ENCODE measurements at places on chromosomes 13 and 19.

- DNase-seq: no peak
These were observed 31.0 kb upstream of the COX7A1 start for GRCh38 chr19:36183245-36183628.

DNA sequence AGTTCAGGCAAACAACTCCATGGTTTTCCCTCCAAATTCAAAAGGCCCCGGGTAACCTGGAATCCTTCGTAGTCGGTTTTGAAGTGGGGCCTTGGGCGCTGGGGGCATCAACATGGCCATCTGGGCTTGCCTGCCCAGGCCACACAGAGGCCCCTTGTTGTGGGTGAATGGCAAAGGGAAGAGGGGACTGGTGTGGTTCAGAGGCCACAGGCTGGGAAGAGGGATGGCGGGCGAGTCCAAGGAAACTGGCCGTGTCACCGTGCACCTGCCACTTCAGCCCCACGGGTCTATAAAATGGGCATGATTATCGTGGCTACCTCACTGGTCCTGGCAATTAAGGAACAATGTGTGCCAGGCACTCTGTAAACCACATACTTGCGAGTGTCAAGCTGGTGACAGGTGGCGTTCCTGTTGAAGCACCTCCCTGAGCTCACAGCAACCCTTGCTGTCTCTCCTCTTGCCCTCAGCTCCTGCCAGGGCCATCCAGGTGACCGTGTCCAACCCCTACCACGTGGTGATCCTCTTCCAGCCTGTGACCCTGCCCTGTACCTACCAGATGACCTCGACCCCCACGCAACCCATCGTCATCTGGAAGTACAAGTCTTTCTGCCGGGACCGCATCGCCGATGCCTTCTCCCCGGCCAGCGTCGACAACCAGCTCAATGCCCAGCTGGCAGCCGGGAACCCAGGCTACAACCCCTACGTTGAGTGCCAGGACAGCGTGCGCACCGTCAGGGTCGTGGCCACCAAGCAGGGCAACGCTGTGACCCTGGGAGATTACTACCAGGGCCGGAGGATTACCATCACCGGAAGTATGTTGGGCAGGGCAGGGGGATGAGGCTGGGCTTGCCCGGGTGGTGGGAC lies 1.3 kb downstream of the LSR start:
- peak; percentile 27 for DNase-seq

GRCh38 chr13:44543369-44543768 lies 32.8 kb downstream of the TSC22D1 start:
- no peak for DNase-seq

DNA sequence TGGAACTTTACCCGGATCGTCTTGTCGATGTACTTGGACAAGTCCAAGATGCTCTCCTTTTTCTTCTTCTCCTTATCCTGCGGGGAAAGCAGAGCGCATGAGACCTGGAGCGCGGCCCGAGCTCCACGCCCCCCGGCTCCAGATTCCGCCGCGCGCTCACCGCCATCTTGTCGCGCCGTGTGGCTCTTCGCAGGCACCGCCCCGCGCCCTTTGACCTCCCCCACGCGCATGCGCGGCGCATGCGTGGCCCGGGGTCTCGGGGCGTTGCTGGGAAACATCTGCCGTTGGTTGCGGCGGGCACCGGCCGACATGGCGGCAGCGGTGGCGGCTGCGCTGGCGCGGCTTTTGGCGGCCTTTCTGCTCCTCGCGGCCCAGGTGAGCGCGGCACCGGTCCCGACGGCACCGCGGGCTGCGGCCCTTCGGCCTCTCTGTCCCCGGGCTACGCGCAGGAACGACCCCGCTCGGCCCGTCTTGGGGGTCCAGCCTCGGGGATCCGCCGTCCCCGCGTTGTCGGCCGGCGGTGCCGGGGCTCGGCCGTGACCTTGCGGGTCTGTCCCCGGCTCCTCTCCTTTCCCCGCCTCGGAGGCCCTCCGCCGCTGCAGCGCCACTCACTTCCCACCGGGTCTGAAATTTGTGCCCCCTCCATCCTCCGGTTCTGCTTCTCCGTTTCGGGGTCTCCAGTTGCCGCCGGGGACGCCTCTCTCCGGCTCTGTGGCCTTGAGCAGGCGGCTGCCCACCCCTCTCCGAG lies at the start of the genes LSM7 and SPPL2B:
TSS of gene LSM7 (minus strand) at position 186 of the 748 bp plus-strand sequence. CDS start at position 166, 20 bp downstream.
TSS of gene SPPL2B (plus strand) at position 284 of the 748 bp plus-strand sequence. CDS start at position 310, 26 bp downstream.
- peak; percentile 98 for DNase-seq

DNA sequence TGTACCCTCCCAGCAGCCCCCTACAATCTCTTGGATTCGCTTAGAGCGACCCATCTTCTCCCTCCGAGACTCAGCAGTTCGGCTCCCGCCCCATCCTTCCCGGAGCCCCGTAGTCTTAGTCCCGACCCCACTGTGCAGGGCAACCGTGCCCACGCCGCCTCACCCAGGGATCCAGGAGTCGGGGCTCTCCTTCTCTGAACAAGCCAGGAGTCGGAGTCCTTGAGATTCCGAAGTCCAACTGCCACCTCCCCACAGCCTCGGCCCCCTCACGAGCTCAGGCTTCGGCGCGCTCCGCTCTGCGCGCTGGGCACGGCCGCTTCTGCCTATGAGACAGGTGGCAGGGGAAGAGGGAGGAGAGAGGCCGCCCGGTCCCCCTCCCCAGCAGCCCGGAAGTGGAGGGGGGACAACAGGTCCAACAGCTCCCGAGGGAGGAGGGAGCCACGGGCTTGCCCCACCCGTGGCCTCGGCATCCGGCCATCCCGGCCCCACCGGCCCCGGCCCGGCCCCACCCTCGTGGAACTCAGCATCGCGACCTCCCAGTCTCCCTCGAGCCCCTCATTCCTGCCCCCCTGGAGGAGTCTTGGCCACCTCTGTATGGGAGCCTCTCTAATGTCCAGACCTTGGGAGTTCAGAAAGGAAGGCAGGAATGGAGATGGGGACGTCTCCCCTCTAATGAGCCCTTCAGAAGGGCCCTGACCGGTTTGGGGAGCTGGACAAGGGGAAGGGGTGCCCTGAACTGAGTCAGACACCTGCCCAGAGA lies at the start of gene PHLDB3:
TSS of gene PHLDB3 (minus strand) at position 321 of the 760 bp plus-strand sequence. CDS start 628 bp downstream, outside the sequence.
- no peak for DNase-seq

DNA sequence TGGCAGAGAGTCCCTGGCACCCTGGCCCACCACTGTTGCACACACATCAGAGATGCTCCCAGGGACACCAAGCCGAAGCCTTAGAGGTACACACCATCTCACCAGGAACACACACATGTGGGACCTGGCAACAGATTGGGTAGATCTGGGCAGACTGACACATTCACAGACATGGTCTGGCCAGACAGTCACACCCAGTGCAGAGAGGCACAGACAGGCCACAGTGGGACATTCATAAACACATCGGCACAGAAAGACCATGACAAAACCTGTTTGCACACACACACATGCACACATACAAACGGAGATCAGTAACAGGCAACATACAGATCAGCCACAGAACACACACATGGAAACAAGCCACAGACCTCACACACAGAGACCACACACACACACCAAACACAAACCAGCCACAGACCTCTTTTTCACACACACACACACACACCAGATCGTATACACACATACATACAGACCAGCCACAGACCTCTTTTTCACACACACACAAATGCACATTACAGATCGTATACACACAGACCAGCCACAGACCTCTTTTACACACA lies 6.3 kb upstream of the JUNB start:
- DNase-seq: peak; percentile 52

Measured in activated naive CD8-positive, alpha-beta T cell treated with anti-CD3 and anti-CD28 coated beads, Interleukin-2, amount 10 ng/mL, durations not matched to agents 7 days and 5 days (primary cell).